D341Med (cell line): ENCODE measurements at places on chromosomes 11 and 22.
A peak's percentile ranks its signal among the peaks of the same experiment; 100 is the strongest.

DNA sequence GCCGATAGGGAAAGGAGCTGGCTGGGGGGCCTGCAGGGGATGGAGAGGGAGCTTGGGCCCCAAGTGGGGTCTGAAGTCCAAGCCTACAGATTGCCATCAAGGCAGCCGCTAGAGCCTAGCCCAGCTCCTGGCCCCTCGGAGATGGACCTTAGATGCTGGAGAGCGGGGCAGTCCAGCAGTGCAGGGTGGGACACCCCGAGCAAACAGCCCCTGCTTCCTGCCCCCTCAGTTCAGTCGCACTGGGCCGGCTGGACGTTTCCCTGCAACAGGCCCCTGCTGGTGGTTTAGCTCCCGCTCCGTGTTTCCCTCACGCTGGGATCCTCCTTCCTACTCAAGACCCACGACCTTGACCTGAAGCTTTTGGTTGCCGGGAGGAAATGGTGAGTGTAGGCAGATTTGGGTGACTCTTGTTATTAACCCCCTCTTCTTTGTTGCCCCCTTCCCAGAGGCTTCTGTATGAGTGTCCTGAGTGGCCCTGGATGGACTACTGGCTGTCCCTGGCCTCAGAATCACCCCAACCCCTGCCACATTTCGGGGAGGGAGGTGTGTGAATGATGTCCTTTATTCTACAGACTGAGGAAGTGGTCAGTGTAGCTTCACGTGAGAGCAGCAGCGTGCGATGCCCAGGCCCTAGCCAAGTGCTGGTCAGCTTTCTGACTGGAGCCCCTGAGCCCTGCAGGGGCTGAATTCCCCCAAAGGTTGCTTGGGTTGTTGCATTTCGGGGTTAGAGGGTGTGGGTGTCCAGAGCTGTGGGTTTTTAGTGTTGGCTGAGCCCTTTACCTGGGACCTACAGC, 2.7 kb downstream of the ST3GAL4 start:
- DNase-seq: no peak

GRCh38 chr11:57376095-57377090, 4.6 kb downstream of the PRG3 start:
- DNase-seq: no peak

GRCh38 chr22:50173311-50173982, 2.9 kb downstream of the PANX2 start:
- DNase-seq: no peak

GRCh38 chr11:82082976-82083375, 650.7 kb downstream of the FAM181B start:
- DNase-seq: no peak

DNA sequence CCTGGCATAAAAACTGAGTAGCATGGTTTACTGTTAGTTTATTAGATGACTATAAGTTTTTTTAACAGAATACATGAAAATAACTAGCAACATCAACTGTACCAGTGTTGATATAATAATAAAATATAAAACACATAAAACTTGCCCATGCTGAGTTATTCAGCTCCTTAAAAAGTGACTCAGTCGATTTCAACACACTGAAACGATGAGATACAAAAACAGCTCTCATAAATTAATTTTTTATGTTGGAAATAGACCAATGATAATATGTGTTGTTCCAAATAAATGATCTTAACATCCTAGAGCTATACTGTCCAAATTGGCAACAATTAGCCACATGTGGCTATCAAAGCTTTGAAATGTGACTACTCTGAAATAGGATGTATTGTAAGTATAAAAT, 15.9 kb downstream of the PDGFD start:
- no peak for DNase-seq

DNA sequence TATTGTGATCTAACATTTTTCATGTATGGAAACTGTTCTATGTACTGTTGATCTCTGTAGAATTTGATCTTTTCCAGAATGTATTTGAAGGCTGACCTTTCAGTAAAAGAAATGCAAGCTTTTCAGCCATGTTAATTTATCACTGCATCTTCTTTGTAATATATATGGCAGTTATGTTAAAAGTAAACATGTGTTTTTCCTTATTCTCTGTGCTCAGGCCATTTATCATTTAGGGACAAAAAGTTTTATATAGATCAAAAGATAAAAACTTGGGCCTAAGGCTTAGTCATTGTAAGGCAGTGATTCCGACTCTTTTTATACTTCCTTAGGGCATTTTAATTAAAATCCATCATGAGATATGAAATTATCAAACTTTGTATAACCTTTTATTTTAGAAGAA, 48.7 kb downstream of the KDM2A start:
- DNase-seq: no peak

DNA sequence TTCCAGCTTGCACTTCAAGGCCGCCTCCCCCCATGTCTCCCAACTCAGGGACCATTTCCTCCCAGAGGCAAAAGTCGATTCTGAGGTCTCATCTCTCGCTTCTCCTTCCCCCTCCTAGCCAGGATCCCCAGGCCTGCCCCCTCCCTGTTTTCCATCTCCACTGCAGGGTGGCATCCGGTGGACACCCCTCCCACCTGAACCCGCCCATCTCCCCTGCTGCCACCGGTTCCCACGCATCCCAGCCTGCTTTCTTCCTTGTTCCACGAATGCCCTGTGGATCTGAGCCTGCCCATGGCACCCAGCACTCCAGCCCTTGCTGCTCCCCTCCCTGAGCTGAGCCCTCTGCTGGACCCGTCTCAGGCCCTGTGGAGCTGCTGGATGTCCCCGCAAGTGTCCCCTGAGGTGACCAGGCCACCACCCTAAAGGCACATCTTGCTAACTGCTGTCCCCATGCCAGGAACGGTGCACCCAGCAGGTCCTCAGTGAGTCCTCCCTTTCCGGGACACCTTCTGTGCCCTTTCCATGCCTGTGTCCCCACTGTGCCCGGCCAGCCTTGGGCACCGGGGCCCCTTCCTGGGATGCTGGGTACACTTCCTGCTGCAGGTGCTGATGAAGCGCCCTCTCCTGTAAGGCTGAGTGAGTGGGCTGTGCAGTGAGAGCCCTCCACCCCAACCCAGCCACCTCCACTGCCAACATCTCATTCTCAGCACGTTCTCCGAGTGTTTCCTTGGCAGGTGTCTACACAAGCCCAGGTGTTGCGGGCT, 936 bp downstream of the IL17REL start:
- DNase-seq: peak; percentile 46

- no peak for DNase-seq
Measured at GRCh38 chr11:76623171-76623883, 47.2 kb downstream of the LRRC32 start.

GRCh38 chr11:67397536-67397935, 4.1 kb downstream of the PPP1CA start:
- DNase-seq: no peak

DNA sequence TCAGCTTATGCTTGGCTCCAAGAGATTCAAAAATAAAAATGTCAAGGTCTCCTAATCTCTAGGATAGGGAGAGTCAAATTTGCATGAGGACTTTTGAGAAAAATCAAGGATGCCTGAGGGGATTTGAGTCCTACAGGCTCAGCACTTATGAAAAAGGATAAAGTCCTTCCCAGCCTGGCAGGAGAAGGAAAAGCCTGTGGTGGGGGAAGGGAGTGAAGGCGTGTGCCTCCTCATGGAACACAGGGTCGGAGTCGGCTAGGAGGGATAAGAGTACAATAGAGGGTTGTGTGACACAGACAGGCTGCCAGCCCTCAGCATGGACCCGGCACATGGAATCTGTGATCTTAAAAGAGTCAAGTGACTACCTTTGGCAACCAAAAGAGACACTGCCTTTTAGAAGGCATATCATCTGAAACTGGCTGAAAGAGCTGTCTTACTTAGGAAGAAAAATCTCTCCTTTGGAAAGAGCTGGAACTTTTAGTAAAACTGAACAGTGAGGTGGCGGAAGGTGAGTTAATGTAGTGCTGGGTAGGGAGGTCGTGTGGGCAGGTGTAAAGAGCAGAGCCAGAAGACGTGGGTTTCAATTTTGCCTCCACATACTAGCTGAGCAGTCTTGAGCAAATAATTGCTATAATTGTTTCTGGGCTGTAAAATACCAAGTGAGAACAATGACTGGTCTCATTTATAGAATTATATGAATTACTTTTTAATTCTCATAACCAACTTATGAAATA, 58.8 kb upstream of the RDX start:
- no peak for DNase-seq

DNA sequence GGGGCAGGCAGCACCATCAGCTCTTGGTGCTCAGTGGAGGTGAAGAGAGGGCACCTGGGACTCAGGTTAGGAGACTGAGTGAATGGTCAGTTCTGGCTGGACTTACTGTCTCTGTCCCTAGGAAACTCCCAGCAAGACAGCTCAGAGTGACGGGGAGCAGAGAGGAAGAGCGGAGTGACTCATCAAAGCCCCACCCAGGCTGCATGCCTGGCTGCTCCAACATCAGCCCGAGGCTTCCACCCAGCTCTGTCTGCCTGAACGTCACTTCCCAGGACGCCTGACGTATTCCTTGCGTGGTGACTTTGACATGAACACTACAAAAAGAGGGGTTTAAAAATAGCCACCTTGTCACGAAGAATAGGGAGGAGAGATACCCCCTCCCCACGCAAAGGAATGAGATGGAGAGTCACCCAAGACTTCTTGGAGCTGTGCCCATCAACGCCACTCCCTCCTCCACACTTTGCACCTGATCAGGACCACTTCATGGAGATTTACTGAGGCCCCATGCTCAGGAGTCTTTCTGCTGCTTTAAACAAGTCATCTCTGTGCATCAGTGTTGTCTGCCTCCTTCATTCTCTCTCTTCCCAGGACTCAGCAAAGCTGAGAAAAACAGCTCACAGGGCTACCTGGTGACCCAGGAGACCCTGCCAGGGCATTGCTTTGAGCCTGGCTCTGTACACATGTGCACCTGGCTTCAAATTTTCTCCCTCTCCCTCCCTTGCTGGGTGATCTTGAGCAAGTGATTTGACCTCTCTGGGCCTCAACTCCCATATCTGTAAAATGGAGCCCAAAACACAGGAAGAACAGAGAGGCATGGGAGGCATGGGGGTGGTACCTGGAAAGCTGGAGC, 83.1 kb downstream of the MN1 start:
- no peak for DNase-seq

DNA sequence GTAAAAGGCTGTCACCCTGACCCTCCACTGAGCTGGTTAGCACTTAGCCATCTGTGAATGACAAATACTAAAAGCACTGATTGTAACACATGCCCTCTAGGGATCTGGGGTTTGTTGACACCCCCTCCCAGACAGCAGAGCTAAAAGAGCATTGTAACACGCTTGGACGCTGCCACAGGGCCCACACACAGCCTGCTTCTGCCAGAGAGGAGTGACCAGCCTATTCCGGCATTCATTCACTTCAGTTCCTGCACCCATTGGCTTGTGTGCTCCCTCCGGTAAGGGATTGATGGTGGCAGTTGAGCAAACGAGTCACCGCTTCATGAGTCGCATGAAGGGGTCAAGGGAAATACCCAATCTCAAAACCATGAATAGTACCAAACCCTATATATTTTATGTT, 15.8 kb downstream of the OR10D3 start:
- no peak for DNase-seq

DNA sequence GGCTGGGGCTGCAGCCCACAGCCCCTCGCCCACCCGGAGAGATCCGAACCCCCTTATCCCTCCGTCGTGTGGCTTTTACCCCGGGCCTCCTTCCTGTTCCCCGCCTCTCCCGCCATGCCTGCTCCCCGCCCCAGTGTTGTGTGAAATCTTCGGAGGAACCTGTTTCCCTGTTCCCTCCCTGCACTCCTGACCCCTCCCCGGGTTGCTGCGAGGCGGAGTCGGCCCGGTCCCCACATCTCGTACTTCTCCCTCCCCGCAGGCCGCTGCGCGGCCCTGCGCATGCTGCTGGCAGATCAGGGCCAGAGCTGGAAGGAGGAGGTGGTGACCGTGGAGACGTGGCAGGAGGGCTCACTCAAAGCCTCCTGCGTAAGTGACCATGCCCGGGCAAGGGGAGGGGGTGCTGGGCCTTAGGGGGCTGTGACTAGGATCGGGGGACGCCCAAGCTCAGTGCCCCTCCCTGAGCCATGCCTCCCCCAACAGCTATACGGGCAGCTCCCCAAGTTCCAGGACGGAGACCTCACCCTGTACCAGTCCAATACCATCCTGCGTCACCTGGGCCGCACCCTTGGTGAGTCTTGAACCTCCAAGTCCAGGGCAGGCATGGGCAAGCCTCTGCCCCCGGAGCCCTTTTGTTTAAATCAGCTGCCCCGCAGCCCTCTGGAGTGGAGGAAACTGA, 731 bp downstream of the GSTP1 start:
- DNase-seq: peak; percentile 54

DNA sequence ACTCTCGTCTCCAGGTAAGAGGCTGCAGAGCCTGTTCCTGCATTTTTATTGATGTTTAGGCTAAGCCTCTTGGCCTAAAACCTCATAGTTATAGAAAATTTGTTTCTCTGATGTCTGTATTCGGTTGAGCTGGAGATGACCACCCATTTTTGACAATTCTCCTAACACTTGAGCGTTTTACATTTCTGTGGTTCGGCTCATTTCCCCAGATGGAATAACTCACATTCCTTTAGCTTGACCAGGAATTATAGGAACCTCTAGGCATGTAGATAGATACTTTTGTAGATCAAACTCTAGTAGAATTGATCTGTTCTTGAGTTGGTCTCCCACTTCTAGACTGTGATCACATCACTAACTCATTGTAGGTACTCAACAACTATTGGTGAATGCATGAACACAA, 172.6 kb upstream of the CADM1 start:
- no peak for DNase-seq

DNA sequence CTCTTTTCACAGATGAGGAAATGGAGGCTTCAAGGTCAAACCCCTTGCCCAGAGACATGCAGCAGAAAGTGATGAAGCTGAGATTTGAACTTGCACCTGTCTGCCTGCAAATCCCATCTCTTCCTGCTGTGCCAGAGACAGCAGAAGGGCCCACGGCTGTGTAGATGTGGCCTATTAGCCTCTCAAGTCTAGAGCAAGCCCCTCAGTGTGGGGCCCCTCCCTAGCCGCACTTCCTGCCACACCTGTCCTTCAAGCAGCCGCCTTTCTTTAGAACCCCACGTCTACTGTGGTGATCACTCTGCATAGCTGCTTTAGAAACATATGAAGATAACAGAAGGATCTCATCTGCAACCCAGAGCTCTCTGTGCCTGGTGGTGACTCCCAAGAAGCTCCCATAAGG, 41.2 kb upstream of the JAM3 start:
- no peak for DNase-seq

DNA sequence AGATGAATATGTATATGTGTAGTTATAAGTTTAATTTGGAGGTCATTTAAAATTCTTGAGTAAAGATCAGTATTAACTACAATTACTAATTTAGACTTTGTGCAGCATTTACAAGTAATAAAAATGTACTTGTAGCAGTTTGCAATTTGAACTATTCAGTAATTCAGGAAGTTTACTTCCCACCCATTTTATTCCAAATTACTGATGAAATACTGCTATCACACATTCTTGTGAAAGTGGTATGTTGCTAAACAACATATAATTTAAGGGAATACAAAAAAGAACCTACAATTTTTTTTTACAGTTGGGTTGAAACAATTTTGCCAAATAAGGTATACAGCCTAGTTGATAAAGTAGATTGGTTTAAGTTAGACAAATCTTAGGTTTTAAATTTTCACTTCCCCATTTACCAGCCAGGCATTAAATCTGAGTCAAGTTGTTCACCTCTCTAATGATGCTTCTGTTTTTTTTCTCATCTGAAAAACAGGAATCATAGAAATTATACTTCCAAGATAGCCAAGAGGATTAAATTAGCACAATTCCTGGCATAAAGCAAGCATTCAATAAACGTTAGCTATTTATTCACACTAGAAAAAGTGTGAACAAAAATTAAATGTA, 45.3 kb downstream of the ZBTB44 start:
- no peak for DNase-seq
